Inflammatory macrophage (primary cell): ENCODE measurements at places on chromosomes 4 and X.

DNA sequence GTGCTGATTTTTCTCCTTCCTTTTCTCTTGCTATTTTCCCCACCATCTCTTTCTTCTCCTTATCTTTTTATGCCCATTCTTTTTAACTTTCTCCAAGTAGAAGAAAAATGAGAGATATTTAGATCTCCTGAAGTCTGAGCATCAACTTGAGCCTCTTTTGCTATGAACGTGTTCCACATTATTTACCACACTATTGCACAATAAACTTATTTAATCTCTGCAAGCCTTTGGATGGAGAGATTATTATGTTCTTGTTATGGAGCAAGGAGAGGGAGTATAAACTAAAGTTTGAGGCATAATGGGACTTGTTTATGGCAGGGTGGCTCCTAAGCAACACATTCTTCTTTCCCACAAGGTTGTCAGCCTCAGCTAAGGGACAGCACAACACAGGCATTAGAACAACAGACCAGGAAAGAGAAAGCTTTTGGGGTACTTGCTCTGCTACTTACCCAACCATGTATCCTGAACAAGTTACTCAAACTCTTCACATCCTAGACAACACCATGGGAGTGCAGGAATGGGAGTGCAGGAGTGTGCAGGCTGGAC, 365.5 kb upstream of the BOD1L1 start:
- DNase-seq: no peak

- no peak for DNase-seq
These were observed 11.2 kb upstream of the FREM3 start for GRCh38 chr4:143711543-143712154.

DNA sequence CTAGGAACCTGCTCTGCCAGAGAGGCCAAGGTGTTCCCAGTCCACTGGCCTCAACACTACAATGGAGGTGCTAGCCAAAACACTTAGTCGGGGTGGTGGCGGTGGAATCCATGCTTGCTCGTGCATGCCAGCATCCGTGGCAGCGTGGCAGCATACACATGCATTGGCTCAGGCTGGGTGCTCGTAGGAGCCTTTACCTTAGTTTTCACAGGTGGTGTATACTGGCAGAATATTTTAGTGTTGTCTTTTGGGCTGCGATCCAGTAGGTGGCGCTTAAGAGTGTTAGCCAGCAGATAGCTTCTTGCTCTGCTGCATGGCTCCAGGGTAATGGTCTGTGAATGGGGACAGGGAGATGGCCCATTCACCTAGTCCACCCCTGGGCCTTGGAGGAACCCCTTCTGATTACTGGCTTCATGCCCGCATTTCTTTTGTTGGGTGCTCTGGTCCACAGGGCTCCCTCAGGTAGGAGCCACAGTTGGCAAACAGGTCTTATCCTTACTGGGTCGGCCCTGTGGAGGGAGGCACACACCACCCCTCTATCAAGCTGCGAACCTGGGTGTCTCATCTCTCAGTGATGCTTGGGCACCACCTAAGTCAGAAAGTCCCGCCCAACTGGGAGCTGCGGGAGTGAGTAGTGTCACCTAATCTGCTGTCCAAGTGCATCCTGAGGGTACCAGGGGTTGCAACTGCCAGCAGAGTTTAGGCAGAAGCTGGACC, 40.0 kb downstream of the RIPPLY1 start:
- peak; percentile 11 for DNase-seq

DNA sequence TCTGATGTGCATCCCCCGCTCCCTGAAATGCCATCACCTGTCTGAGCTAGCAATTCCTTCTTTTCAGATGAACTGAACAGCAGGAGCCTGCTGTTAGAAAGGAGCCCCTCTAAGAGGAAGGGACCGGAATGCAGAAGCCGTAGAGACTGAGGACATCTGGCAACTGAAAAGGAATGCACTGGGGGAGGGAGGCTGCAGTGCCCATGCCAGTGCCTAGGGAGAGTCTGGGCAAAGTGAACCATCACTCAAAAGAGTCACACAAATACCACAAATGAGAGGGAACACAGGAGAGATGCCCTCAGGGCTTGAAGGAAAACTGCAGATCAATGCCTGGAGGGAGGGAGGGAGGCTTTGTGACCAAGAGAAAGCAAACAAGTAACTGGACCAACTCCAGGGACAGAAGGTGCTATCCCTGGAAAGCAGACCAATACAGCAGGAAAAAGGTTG, 93.9 kb upstream of the CBR4 start:
- DNase-seq: no peak

- no peak for DNase-seq
These were observed 62.0 kb downstream of the PHKA1 start for GRCh38 chrX:72652082-72652481.

- no peak for DNase-seq
These were observed 43.8 kb upstream of the WDR1 start for GRCh38 chr4:10160281-10160856.

- no peak for DNase-seq
These were observed 64.3 kb downstream of the CPZ start for GRCh38 chr4:8656711-8657380.

GRCh38 chrX:120549483-120550452, 11.0 kb downstream of the CUL4B start:
- DNase-seq: no peak
